Stimulated activated CD8-positive, alpha-beta memory T cell treated with anti-CD3 and anti-CD28 coated beads, Interleukin-7, amount 100 ng/mL, for 1 hour (primary cell): ENCODE measurements at places on chromosomes 7 and 10.

- no peak for DNase-seq
Measured at GRCh38 chr7:99837649-99838361, 10.0 kb downstream of the CYP3A43 start.

DNA sequence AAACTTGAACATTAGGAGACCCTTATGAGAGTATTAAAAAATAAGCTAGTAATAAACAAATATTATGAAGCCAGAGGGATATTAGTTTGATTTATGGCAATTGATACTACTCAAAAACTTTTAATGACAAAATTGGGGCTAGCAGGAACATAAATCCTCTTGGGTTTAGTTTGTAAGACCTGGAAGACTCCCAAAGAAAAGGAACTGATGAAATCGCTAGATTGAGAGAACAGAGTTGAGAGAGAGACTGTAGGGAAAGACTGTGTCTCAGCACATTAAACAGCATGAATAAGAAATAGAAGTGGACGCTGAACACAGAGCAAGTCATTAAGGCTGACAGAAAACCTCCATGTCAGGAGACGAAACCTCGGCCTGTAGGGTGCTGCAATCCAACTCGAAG, 56.4 kb downstream of the ICA1 start:
- no peak for DNase-seq

- DNase-seq = no peak
Measured at GRCh38 chr7:41855798-41856197, 152.9 kb upstream of the INHBA start.

DNA sequence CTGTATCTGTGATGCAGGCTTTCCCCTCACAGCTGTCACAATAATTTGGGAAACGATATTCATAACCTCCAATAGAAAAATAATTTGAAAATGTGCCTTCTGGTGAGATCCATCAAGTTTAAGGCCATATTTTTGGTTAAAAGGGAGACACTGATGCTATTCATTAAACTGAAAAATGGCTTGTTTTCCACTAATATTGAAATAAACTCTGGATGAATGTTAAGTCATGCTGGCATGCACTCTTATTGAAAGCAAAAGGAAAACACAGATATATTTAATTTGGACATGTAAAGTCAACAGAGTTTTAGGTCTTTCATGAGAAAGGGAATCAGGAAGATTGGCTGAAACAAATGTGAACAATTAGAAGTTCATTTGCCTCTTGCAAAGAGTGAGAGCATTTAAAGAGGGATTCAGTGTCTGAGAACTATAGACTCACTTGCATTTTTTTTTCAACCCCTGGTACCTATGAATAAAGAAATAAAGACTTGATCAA, 879.2 kb downstream of the LRMDA start:
- no peak for DNase-seq

GRCh38 chr7:103989785-103990767, 618 bp upstream of the RELN start:
- no peak for DNase-seq

GRCh38 chr7:155506854-155507337, 39.5 kb downstream of the CNPY1 start:
- DNase-seq = no peak

GRCh38 chr7:116052006-116052405, 21.4 kb upstream of the TFEC start:
- DNase-seq = no peak
